SIG-M5 (cell line): ENCODE measurements at places on chromosomes 6 and 20.

DNA sequence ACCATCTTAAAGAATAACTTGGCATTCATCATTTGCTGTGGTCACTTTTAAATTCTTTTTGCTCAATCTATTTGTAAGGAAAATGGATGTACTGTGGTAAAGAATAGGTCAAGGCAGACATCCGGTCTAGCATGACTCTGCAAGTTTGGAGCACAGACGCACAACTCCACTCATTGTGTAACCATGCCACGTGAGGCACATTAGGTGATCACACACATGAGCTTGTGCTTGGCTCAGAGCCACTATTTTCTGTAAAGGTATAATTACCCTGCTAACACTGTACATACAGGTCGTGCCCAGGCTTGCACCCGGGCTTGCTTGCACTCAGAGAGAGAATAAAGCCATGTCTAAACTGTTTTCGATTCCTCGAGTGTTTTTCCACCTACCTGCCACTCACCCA lies 1289.1 kb upstream of the ADGRB3 start:
- DNase-seq = no peak

- no peak for DNase-seq
Observed at GRCh38 chr6:157225575-157225995, 97.7 kb downstream of the TMEM242 start.

DNA sequence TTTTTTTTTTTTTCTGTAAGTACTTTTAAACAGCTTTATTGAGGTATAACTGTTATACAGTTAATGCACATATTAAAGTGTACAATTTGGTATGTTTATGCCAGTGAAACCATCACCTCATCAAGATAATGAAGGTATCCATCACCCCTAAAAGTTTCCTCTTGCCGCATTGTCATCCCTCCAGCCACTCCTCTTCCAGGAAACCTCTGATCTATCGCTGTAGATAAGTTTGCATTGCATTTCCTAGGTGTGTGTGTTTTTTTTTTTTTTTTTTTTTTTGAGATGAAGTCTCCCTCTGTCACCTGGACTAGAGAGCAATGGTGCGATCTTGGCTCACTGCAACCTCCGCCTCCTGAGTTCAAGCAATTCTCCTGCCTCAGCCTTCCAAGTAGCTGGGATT lies 3.1 kb downstream of the SLX4IP start:
- no peak for DNase-seq

DNA sequence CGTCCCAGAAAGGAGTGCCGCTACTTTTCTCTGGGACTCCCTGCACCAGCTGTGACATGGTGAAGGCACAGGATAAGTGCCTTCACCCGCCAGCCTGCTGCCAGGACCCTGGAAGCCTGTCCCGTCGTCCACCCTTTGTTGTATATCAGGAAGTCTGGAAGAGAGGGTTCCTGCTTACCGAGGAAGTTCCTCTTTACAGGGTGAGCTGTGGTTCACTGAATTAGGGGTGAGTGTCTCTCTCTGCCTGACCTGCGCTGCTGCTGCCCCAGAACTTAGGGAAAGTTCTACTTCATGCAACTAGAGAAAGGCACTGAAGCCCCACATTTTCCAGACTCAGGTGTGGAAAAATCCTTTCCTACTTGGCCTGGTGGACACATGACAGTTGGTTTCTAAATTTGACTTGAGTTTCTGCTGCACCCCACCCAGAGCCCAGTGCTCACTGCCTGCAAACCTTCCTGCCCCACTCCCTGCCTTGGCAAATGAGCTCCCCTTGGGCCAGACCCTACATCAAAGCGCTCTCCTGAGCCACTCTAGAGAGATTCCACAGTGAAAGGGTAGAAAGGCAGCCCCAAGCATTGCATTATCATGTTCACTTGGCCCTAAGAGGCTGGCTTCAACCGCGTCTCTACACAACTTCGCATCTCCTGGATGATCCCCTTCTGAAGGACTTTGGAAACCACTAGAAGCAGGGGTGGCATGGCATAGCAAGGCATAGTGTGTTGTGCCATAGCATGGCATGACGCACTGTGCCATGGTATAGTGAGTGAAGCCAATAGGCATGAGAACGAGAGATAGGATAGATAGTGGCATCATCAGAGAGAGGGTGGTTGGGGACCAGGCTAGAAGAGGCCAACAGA lies 215.8 kb upstream of the CDYL start:
- no peak for DNase-seq

- DNase-seq = no peak
Observed at GRCh38 chr6:101236709-101237108, 156.8 kb upstream of the GRIK2 start.
